Tibial nerve (tissue), 4 donors: ENCODE measurements at places on chromosomes 13 and 19.
A peak's percentile ranks its signal among the peaks of the same experiment; 100 is the strongest.

- DNase-seq = no peak
Observed at GRCh38 chr13:97515643-97516042, 81.7 kb downstream of the RAP2A start.

- peak; percentile 74 for DNase-seq
Observed at GRCh38 chr13:30895773-30896172, 10.3 kb upstream of the MEDAG start.

DNA sequence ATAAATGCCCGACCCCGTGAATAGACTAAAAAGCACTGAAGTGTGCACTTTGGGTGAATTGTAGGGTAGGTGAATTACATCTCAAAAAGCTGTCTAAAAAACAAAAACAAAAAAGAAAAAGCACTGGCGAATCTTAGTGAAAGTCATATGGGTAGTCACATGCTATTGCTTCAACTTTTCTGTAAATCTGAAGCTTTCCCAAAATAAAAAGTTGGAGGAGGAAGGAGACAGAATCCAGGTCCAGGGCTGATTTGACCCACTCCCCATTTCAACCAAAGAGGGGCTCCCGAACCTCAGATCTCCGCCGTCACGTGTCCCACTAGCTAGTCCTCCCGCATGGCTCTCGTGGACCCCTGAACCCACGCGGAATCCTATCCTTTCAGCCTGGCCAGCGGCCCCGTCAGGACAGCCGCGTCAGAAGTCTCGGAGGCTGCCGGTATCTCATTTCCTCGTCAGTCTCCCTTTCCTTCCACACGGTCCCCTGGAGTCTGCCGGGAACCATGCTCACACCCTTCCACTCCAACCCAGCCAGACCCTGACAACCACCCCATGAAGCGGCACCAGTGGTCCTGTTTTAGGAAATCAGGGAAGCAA, 6.1 kb downstream of the PPP1R12C start:
- DNase-seq = no peak

DNA sequence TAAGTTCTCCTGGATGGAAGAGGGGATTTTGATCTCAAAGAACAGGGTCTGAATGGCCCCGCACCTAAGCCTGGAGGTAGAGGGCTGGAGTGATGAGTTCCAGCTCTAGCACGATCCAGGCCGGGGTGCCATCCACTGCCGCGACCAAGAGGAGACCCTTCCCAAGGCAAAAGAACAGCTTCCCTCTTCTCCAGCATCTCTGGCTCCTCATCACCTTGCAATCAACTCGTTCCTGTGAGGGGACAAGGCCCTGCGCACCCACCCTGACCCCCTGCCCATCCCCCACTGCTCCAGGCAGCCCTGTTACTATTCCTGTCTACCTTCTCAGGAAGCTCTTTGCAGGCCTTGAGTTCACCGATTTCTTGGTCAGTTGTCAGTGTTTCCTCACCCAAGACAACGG, 17.8 kb downstream of the COL4A1 start:
- no peak for DNase-seq

DNA sequence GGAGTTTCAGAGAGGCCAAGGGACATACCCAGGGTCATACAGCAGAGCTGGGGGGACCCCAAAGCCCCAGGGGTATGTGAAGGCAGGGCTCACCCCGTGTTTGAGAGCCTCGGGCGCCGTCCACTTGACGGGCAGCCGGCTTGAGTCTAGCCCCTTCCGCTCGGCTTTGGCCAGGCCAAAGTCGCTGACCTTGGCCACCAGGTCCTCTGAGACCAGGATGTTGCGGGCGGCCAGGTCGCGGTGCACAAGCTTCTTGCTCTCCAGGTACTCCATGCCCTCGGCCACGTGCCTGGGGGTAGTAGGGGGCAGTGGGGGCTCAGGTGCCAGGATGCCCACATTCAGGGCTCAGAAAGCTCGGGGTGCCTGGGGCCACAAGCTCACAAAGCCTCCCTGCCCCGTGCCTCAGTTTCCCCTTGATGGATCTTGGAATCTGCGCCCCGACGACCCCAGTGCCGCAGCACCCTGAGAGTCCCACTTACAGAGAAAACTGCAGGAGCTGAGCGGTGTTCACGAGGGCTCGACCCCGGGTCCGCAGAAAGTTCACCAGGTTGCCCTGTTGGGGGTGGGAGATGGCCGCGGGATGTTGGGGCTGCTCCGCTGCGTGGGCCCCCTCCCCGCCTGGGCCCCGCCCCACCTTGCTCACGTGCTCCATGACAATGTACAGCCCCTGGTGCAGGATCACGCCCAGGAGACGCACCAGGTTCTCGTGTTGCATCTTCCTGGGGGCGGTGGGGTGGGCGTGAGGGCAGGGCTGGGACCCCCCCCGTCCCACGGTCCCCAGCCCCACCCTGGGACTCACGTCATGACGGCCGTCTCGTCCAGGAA, 7.1 kb downstream of the MATK start:
- DNase-seq = no peak

GRCh38 chr13:76016799-76017400, 380.8 kb downstream of the LMO7 start:
- no peak for DNase-seq

DNA sequence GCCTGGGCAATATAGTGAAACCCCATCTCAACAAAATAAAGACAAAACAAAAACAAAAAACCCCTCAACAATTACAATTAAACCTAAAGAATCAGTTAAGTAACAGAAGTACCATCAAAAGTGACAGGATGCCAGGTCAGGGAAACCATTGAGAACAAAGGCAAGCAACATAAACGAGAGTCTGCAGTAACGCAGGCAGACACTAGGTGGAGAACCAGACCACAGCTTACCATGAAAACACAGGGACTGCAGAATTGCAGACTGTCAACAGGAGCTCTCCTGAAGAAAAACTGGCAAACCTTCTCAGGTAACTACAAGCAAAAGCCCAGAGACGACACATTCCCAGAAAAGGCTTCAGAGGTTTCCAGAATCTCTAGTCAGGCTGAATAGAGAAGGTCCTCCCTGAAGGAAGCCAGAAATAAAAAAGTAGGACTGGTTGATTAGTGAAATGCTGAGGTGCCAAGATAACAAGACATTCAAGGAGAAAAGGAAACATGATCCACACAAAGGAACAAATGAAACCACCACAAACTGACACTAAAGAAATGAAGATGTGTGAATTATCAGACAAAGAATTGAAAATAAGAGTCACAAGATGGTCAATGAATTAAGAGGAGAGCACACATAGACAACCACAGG, 2.2 kb upstream of the ZNF665 start:
- peak; percentile 73 for DNase-seq

GRCh38 chr19:55106591-55106990, 10.8 kb downstream of the PPP1R12C start:
- DNase-seq = no peak

- DNase-seq = no peak
Observed at GRCh38 chr13:99465454-99465853, 35.8 kb upstream of the TM9SF2 start.

DNA sequence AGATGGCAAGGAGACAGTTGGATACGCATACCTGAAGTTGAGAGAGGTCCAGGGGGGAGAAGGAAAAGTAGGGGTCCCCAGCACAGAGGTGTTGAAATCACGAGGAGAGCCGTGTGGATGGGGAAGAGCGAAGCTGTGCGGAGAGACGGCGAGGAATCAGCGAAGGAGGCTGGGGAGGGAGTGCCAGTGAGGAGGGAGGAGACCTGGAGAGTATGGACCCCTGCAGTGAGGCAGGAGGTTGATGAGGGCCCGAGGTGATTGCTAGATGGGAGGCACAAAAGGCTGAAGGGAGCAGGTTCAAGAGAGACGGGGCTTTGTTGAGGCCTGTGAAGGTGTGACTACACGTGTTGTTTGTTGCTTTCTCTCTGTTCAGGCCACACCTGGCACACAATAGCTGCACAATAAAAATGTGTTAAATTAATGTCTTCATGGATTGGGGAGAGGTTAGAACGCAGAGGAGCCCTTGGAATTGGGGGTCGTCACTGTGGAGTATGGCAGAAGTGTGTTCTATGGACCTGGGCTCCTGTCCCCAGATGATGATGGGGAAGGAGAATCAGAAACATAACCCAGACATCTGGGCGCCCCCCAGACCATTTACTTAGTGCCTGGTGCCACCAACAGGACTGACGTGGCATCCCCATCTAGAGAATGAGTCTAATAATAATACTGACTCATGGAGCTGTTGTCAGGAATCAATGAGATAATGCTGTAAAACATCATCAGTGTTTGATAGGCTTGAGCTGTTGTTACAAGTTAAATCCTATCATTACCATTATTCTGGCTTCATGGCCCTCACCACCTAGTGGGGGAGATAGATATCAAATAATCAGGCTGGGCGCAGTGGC, 137.5 kb downstream of the SIPA1L3 start:
- no peak for DNase-seq

DNA sequence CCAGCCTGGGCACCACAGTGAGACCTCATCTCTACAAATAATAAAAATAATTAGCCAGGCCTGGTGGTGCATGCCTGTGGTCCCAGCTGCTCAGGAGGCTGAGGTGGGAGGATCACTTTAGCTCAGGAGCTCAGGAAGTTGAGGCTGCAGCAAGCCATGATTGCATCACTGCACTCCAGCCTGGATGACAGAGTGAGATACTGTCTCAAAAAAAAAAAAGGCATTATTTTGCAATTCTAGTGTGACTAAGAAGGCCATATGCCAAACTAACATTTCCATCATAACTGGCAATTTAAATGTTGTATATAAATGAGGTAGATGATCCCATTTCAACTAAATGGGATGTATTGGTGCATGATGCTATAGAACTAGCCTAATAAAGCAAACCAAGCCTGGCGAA, 632.8 kb upstream of the KLF12 start:
- no peak for DNase-seq

- DNase-seq = no peak
Observed at GRCh38 chr13:72889495-72889894, 107.6 kb downstream of the PIBF1 start.

GRCh38 chr19:55467236-55468053, 2.9 kb upstream of the C19orf85 start:
- peak; percentile 72 for DNase-seq
